ENCODE measurements at places on chromosomes 13 and 19.

DNA sequence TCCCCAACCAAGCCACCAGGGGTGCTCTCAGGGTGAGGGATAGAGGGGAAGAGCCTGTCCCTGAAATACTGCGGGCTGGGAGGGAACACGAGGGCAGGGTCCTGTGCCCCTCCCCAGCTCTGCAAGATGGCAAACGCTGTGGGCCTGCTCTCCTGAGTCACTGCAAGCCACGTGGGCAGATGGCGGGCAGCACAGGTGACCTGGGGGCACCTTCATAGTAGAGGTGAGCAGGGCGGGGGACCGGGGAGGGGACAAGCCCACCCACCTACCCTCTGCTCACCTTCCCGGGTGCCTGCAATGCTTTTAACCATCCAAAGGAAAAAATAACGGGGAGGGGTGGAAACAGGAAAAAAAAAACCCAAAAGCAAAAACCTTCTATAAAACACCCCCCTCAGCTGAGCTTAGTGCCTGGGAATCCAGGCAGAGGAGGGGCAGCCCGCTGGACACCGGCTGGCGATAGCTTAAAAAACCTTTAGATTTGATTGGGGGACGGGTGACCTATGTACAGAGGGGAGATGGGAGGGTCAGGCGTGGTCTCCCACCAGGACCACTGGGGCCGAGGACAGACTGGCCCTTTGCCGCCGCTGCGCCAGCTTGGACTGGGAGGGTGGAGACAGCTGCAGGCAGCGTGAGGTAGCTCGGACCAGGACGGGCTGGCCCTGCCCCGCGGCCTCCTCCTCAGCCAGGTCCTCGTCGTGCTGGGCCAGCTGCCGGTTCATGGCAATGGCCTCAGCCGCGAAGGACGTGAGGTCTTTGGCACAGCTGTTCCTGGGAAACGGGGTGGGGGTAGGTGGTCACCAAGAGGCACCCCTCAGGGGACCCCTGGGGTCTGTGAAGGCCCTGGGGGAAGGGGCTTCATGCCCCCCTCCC, 11.7 kb downstream of the MKNK2 start:
- no peak for DNase-seq

- no peak for DNase-seq
Measured at GRCh38 chr13:113897161-113897560, 33.3 kb upstream of the GAS6 start.

- no peak for DNase-seq
Measured at GRCh38 chr13:60275208-60275607, 111.5 kb upstream of the DIAPH3 start.

GRCh38 chr13:95457294-95457693, 95.2 kb upstream of the CLDN10 start:
- DNase-seq: no peak

GRCh38 chr13:105915146-105915850, 620.2 kb downstream of the EFNB2 start:
- DNase-seq: no peak

DNA sequence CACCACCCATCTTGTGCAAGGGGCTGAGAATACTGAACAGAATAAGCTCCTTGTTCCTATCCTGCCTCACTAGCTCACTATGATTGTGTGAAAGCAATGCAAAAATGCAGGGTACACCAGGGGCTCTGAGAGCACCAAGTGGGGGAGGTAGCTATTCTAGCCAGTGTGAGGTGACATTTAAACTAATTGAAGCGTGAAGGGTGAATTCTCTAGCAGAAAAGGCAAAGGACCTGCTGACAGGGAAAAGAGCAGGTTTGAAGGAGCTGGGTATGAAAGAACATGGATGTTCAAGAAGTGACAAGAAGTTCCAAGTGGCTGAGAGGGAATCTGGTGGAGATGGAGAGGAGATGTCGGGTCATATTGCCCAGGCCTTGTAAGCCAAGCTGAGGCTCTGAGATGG, 64.2 kb downstream of the SIAH3 start:
- no peak for DNase-seq

DNA sequence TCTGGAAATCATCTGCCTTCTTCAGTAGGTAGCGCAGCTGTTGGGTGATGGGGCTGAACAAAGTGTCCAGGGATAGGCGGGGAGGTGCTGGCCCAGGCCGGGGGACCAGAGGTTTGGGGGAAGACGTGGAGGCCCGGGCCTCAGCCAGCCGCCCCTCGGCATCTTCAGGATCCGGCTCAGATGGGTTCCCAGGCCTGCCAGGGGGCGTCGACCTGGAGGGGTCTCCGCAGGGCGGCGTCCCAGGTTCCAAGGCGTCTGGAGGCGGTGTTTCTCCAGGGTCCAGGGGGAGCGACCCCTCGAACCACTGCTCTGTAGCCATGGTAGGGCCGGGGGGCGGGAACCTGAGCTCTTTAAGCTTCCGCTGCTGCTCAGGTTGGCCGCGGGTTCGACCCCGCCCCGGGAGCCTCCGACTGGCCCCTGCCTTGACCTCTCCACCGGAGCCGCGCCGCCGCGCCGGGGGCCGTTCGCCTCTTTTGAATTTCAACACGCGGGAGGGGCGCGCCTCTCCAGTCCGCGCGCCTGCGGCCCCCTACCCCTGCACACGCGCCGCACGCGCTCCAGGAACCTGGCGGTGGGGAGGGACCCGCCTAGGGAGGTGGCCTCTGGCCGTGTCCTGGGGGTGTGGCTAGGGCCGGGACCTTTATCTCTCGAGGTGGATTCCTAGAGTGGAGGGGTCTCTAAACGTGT, at the start of gene C19orf67:
TSS of gene C19orf67 (minus strand) at position 475 of the 687 bp plus-strand sequence. CDS start at position 319, 156 bp downstream.
- no peak for DNase-seq

DNA sequence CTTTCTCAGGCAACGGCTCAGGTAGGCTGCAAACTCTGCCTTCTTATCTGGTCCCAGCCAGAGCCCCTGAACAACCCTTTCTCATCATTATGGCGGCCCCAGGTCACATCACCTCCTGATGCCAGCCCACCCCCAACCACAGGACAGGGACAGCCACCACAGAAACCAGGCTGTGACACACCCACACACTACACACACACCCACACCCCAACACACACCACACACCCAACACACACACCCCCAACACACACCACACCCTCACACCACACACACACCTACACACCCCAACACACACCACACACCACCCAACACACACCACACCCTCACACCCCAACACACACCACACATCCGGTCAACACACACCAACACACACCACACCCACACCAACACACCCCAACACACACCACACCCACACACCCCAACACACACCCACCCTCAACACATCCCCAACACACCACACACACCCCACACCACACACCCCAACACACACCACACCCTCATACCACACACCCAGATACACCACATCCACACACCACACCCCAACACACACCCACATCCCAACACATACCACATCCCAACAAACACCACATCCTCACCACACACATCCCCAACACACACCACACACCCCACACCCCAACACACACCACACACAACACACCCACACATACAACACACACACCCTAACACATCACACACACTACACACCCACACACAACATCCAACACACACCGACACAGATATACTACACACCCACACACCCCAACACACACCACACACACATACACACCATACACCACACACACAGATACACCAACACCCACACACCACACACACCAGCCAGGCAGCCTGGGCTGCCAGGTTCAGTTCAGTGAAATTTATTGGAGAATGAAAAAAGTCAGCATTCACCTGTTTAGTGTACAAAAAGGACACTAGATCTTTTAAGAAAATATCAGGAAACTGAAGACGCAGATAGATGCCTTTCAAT, 4.2 kb upstream of the ISYNA1 start:
- no peak for DNase-seq

DNA sequence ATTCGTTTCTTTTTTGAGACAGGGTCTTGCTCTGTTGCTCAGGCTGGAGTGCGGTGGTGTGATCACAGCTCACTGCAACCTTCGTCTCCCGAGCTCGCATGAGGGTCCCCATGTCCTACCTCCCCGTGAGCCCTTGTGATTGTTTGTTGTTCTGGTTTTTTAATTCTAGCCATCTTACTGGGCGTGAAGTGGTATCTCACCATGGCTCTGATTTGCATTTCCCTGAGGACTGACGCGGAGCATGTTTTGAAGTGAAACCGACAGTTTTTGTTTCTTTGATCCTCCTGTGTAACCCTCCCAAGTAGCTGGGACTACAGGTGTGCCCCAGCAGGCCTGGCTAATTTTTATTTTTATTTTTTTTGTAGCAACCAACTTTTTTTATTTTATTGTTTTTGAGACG, 21.7 kb downstream of the GNG7 start:
- DNase-seq: no peak

- DNase-seq: no peak
Measured at GRCh38 chr13:34671137-34671536, 270.9 kb upstream of the NBEA start.

DNA sequence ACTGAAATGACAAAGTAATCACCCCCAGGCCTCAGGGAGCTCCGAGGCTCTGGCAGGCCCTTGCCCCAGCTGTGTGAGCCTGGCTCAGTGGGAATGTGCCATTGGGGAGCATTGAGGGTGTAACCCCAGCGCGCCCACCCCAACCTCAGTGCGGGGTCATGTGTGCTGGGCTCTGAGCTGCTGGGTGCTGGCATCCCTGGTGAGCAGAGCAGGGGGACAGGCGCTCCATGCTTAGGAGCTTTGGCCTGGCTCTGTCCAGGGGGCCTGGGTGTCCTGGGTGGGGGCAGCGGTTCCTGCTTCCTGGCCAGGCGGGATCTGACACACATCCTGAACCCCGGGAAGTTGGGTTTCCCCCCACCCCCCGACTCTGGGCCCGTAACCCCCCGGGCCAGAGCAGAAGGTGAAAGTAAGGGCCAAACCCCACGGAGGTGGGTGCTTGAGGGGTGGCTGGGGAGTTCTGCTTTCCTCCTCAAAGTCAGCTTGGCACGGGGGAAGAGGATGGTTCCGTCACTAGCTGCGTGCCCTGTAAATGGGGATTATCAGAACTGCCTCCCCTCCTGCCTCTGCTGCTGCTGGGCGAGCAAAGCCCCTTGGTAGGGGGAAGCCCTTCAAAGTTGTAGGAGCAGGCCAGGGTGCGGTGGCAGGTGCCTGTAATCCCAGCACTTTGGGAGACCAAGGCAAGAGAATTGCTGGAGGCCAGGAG, 1.7 kb downstream of the LRP3 start:
- no peak for DNase-seq

DNA sequence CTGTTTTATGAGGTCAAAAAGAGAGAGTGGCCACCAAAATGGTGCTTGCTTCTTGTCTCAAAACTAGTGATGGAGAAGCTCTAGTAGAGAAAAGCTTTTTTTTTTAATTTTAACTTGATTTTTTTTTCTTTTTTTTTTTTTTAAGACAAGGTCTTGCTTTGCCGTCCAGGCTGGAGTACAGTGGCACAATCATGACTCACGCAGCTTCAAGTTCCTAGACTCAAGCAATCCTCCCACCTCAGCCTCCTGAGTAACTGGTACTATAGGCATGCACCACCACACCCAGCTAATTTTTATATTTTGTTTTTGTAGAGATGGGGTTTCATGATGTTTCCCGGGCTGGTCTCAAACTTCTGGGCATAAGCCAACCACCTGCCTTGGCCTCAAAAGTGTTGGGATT, 279.0 kb downstream of the TBC1D4 start:
- DNase-seq: no peak

- no peak for DNase-seq
Measured at GRCh38 chr13:94261163-94261562, 218.3 kb downstream of the DCT start.

DNA sequence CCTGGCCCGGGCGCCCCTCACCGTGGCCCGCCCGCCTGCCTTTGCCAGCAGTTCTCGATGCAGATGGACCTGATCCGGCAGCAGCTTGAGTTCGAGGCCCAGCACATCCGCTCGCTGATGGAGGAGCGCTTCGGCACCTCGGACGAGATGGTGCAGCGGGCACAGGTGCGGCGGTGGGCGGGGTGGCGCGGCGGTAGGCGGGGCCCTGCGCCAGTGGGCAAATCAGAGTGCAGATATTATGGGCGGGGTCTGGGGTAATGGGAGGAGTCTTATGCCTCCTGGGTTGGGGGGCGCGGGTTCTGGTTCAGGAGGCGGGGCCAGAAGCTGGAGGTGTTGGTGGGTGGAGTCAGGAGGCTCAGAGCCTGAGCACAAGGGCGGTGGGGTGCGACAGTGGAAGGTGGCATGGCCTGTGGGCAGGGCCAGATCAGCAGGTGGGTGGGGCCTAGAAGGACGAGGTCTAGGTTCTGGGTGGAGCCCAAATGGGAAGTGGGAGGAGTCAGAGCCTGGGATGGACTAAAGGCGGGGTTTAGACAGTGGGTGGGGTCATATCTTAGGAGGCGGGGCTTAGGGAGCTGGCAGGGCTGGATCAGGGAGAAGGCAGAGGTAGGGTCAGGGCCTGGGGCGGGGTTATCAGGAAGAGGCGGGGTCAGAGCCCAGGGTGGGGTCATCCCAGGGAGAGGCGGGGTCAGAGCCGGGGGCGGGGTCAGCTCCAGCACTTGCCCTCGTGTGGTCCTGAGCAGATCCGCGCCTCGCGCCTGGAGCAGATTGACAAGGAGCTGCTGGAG, 5.6 kb downstream of the APC2 start:
- DNase-seq: no peak

DNA sequence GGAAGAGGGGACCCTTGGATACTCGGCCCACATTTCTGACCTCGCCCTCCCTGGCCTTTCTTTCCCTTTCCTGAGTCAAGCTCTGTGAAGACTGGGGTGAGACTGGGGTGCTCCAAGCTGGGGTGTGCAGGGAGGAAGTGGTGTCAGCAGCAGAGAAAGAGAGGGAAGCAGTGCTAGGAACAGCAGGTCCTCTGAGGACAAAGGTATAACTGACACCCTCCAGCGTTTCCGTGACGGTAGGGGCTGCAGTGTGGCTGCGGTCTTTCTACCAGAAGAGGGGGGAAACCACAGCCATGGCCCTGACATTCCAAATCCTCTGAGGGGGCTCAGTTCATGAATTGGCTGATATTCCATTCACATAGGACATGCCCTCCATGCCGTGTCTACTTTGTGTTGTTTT, 1.1 kb downstream of the KIR3DL2 start:
- no peak for DNase-seq

- no peak for DNase-seq
Measured at GRCh38 chr19:50964266-50964665, 5.1 kb downstream of the KLK6 start.

GRCh38 chr13:65965501-65965900, 1264.6 kb downstream of the PCDH9 start:
- no peak for DNase-seq

- no peak for DNase-seq
Measured at GRCh38 chr19:15180451-15181390, 20.1 kb downstream of the NOTCH3 start.

- DNase-seq: no peak
Measured at GRCh38 chr13:29109987-29110386, 289.8 kb downstream of the MTUS2 start.

GRCh38 chr19:7865262-7865911, 8.8 kb downstream of the PRR36 start:
- DNase-seq: no peak

GRCh38 chr13:113273851-113274590, 23.0 kb upstream of the LAMP1 start:
- no peak for DNase-seq

- peak; percentile 22 for DNase-seq
Measured at GRCh38 chr19:19406878-19407632, 1.6 kb downstream of the GATAD2A start.

GRCh38 chr19:48443256-48443655, 2.5 kb upstream of the GRWD1 start:
- DNase-seq: no peak

- DNase-seq: no peak
Measured at GRCh38 chr13:88602786-88603777, 931.9 kb downstream of the SLITRK5 start.

- no peak for DNase-seq
Measured at GRCh38 chr19:43782689-43783231, 2.0 kb upstream of the KCNN4 start.

Data from stimulated activated CD4-positive, alpha-beta T cell treated with anti-CD3 and anti-CD28 coated beads, Interleukin-15, amount 100 ng/mL, for 1 hour (primary cell).